Common myeloid progenitor, CD34-positive (primary cell): ENCODE measurements at places on chromosomes 7 and 10.

GRCh38 chr10:115974816-115975430 lies 298.1 kb downstream of the GFRA1 start:
- DNase-seq: no peak

DNA sequence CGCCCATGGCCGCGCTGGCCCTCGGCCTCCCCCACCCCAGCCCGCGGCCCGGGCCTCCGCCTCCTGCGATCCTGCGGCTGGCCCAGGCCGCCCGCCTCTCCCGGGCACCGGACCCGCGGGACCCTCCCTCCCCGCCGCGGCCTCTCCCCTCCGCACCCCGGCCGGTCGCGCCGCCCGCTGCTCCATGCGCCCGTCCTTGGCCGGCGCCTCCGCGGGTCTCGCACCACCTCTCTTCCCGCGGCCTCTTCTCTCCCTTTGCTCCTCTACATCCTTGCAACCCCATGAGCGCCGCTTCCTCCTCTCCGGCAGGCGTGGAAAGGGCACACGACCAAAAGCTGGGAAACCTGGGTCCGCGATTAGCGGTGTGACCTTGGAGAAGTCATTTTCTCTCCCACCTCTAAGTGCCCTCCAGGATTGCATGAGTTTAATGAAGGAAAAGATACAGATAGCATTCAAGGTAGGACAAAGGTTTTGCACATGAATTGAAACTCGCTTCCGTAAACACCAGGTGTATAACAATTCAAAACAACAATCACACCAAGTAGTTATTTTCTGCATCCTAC lies 448 bp upstream of the SRPK2 start:
- peak; percentile 39 for DNase-seq

DNA sequence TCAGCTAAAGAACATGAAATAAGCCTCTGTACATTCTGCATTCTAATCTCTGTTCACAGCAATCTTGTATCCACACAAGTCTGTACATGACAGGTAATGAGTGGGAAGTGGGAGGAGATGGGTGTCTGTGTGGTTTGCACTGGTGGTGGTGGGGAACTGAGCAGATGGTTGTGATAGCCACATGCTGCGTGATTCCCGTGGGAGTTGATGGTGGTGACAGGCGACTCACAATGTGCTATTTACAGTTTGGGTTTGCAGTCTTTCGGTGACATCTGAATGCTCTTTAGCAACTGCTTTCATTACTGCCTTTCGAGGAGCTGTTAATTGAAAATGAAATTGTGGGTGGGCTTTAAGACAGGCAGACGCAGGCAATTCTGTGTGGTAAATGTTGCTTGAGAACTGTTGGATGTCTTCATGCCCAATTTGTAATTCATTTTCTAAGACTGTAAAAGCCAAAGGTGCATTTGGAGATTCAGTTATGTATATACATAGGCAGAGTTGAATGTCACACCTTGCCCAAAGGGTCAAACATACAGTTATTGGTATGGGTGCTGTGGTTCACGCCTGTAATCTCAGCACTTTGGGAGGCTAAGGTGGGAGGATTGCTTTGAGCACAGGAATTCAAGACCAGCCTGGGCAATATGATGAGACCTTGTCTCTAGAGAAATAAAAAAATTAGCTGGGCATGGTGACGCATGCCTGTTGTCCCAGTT lies 308.2 kb downstream of the AUTS2 start:
- peak; percentile 84 for DNase-seq

DNA sequence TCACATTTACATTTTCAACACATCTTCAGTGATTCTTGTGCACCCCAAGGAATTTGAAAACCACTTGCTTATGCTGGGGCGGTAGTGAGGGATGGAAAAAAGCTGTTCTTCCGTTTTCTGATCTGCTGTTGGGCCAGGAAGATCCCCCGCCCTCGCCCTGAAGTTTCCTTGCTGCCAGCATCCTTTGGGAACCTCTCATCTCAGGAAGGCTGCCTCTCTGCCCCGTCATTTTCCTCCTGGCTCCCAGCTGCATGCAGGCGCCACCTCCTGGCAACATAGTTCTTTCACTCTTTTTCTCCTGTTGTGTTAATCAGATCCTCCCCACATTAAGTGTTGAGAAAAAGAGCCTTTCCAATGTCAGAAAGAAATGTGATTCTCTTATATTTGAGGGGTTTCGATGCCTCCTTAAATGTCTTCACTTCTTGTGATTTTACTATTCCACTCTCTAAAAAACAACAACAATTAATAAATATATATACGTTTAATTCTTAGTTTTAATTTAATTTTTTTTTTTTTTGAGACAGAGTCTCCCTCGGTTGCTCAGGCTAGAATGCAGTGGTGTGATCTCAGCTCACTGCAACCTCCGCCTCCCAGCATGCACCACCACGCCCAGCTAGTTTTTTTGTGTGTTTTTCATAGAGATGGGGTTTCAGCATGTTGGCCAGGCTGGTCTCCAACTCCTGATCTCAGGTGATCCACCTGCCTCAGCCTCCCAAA lies 122.9 kb downstream of the RALA start:
- peak; percentile 70 for DNase-seq

DNA sequence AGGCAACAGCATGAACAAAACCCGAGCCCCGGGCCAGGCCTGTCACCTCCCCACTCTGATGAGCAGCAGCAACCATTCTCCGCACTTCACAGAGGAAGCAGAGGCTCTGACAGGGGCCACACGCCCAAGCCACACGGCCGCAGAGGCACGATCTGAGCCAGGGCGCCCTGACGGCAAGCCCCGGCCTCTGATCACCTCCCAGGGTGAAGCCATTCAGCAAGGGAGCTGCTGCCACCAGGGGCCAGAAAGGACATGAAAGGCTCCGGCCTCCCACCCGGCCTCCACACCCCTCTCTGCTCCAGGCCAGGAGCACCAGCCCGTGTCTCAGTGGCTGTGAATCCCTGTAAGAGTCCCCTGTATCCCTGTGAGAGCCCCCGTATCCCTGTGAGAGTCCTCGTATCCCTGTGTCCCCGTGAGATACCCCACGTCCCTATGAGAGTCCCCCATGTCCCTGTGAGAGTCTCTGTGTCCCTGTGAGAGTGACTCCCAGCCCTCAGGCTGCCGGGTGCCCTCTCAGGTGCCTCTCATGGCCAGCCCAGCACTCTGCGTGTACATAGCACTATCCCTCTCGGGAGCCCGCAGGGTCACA lies 187.8 kb downstream of the MAD1L1 start:
- no peak for DNase-seq

- no peak for DNase-seq
Observed at GRCh38 chr7:1415389-1415990, 43.8 kb downstream of the MICALL2 start.

DNA sequence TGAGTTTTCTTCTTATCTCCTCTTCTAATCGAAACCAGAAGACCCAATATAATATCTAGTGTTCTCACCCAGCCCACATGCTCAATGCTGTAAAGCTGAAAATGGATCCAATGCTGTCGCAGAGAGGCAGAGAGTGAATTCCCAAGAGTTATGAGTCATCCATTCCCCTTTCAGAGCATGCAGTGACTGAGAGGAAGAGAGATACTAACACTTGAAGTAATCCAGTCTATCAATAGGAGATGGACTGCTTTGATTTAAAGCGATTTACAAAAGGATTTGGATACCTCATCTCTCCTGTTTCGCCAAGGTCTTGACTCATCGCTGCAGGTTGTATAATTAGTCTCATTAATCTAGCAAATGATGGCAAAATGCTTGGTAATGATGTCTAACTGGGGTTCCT lies 41.5 kb upstream of the PRKCQ start:
- no peak for DNase-seq

DNA sequence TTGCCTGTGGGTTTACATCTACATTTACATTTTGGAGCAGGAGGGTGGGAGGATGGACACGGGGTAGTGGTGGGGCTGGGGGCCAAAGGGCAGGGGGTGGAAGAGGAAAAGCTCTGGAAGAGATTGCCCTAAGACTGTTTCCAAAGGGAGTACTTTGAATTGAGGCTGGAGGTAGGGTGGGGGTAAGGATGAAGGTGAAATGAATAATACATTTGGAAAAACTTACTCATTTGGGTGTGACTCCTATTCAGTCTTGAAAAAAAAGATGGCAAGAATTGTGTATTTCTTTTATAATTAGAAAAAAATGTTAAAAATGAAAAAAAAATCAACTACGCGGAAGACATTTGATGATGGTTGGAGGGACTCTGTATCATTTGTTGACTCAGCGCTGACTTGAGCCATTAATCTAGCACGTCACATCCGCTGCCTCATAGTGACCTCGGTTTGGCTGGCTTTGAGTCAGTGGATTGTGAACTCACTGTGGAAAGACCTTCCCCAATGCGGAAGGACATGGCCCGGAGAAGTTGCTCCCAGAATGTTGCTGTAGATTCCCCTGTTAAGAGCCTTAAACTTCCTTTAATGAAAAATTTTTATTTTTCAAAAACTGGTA lies 2.8 kb downstream of the FAM180A start:
- DNase-seq: no peak

GRCh38 chr7:158771-159170 lies 33.6 kb upstream of the FAM20C start:
- DNase-seq: no peak

DNA sequence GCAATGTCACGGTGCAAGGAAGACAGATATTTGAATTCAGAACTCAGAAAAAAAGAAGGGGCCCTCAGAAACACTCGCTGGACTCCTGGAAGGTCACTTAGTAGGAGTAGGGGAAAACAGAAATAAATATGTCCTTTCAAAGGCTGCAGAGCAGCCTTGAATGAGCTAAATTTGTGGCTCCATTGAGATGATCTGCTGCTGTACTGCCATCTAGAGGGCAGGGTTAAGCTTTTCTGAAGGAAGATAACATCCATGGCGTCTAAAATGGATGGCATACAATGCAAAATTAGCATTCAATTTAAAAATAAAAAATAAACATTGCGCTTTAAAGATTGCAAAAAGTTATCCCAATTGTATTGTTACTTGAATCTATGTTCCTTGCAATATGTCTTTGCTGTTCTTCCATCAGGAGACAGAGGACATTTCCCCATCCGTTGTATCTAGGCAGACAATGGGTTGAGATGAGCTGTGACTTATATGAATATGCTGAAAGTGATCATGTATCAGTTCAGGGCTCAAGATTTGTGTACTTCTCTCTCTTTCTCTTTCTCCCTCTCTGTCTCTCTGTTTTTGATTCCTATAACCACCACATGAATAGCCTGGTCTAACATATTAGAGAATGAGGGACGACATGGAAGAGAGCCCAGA lies 642.2 kb downstream of the SH2D4B start:
- peak; percentile 45 for DNase-seq

DNA sequence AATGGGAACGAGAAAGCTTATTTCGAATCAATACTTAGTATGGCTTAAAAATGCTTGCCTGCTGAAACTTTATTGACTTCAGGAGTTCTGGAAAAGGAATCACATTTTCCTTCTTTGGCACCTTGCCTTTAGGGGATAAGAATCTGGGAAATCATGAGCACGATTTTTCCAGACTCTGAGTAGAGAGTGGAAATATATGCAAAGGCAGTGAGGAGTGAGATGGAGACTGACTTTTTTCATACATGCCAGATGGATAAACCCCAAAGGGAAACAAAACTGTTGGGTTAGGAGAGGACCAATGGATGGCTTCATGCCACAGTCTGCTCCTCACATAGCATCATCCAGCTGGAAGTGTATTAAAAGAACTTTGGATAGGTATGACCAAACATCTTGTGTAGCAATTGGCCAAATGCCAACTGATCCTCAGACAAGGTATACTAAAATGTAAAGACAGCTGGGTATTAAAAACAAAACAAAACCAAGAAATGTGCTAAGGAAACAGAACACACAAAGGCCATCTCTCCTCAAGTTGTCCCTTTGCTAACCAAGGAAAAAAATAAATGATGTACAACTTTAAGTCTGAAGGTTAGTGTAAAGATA lies 1.7 kb downstream of the COL28A1 start:
- DNase-seq: no peak
